ENCODE measurements at places on chromosomes 16 and 17.

DNA sequence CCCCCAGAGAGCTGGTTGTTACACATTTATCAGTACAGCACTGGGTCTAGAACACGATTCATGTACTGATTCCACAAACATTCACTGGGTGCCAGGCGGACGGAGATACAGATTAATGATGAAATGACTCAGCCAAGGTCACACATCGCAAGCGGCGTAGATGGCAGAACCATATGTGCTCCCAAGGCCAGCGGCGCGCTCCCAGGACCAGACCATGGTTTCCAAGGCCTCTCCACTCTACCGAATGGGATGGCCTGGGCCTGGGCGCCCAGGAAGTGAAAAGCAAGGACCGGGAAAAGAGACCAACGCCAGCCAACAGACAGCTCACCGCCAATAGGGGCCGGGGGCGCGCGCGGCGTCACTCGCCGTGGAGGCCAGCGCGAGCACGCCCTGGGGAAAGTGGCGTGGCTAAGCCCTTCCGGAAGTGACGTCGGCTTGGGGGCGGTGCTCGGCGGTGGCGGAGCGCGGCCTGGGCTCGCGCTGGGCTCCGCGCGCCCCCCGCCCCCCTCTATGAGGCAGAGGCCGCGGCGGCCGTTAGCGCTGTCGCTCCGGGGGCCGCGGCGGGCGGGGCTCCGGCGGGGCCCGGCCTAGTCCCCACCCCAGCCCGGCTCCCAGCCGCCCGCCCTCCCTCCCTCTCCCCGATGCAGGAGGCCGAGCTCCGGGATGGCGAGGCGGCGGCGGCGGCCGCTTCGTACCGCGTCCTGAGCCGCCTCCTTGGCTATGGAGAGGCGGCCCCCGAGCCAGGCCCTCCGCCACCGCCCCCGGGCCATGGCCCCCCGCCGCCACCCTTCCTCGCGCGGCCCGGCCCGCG is at the start of gene SOCS7:
Gene SOCS7, plus strand, starts transcription at position 433 of the 811 bp plus-strand sequence. Its CDS starts 209 bp downstream, at position 642.
- H3K4me1 ChIP-seq, result peaks cover 11% of the 10 kb centered on the region
- H3K36me3 ChIP-seq, result no peaks in the 10 kb centered on the region
- H3K27me3 ChIP-seq, result no peaks in the 10 kb centered on the region
- DNase-seq, result peak; percentile 94
- peak within 1 kb of the TSS; percentile 73 for H3K27ac ChIP-seq

GRCh38 chr17:38667099-38667786 is 7.5 kb downstream of the EPOP start:
- H3K36me3 ChIP-seq, result no peaks in the 10 kb centered on the region
- peaks cover 72% of the 10 kb centered on the region for H3K27me3 ChIP-seq
- DNase-seq, result peak; percentile 72
- H3K27ac ChIP-seq, result no peak overlapping the region

GRCh38 chr17:56973520-56973919 is 4.4 kb upstream of the SCPEP1 start:
- no peak for DNase-seq
- peaks cover 9% of the 10 kb centered on the region for H3K4me1 ChIP-seq
- H3K27ac ChIP-seq, result no peak overlapping the region
- H3K36me3 ChIP-seq, result no peaks in the 10 kb centered on the region

GRCh38 chr17:39139161-39139511 is 12.3 kb downstream of the PLXDC1 start:
- H3K4me1 ChIP-seq, result no peaks in the 10 kb centered on the region
- H3K27ac ChIP-seq, result no peak overlapping the region
- no peaks in the 10 kb centered on the region for H3K36me3 ChIP-seq
- no peak for DNase-seq
- no peaks in the 10 kb centered on the region for H3K27me3 ChIP-seq
